Stimulated activated CD8-positive, alpha-beta memory T cell treated with anti-CD3 and anti-CD28 coated beads, Interleukin-2, amount 100 ng/mL, for 1 hour (primary cell): ENCODE measurements at places on chromosomes 12 and 14.

- no peak for DNase-seq
These were observed 16.5 kb downstream of the VDR start for GRCh38 chr12:47888153-47888819.

- no peak for DNase-seq
These were observed 233.7 kb upstream of the RTL1 start for GRCh38 chr14:101137234-101137633.

- no peak for DNase-seq
These were observed 588.3 kb downstream of the SLC16A7 start for GRCh38 chr12:60184096-60184495.

DNA sequence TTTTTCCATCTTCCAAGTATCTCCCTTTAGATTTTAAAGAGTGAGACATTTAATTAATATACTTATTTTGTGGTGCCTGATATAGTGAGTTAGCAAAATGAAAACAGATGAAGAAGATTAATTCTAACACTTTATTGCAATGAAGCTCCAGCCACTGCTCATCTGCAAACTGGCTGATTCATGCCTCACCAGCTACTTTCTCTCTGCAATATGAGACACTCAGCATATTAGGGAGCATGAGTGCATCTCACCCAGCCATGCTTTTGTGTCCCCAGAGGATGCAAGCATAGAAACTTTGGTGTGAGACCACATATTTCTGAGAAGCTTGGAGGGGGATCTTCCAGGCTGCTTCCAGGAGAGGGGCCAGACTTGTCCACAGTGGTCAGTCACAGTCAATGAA lies 148.6 kb downstream of the BMP4 start:
- DNase-seq = no peak

DNA sequence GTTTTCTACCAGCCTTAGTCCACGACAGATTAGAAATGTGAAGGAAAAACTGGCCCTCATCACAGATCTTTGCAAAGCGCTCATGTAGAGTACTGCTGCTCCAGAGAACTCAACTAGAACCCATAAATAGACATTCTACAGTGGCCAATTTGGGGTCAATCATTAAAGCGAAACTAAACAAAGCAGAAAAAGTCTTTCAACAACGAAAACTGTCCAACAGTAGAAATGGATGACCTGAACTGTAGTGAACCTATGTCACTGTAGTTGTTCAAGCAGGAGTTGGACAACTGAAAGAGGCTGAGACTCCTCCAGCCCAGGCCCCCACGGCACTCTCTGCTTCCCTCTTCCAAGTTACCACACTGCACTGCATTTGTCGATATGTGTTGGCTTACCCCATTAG lies 472.6 kb downstream of the BCAT1 start:
- no peak for DNase-seq
